ENCODE measurements at places on chromosomes 5 and 9.

GRCh38 chr5:157858527-157859226 lies at the start of gene CLINT1:
Gene CLINT1, minus strand, starts transcription at chr5:157859145. Its CDS starts 175 bp downstream, at chr5:157858970.
- peak; percentile 96 for DNase-seq

- DNase-seq: peak; percentile 15
Measured at GRCh38 chr5:66015196-66015960, 89.0 kb downstream of the ERBIN start.

DNA sequence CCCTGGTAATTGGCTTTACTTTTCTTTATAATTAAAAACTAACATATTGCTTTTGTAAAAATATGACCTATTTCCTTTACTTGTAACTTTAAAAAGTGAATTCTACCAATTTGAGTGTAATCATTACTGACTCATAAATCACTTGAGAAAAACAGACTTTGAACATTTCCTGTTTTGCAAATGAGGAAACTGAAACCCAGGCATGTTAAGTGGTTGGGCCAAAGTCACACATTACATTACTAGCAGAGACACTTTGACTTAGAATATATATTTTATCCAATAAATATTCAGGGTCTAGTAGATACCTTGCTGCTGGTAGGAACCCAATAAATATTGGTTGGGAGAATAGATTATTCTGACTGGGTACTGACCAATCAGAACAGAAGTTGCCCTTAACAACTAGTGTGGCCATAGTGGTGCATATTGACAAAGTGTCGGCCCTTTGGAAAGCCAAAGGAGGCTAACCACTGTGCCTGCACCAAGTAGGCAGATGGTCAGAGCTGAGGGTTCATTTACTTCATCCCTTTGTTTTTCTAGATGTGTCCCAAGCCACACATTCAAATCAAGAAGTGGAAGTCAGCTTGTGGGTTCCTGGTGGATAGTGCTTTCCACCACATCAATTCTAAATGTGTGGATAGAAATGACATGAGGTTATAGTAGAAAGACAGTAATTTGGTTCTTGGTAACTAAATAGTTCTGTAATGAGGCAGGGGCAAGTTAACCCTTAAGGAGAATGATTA lies 365.1 kb upstream of the RIOK2 start:
- peak; percentile 57 for DNase-seq

GRCh38 chr5:111119856-111120255 lies 27.7 kb downstream of the WDR36 start:
- DNase-seq: no peak

- peak; percentile 18 for DNase-seq
Measured at GRCh38 chr5:72408603-72409002, 88.4 kb downstream of the PTCD2 start.

GRCh38 chr5:59548807-59549357 lies 344.6 kb downstream of the PDE4D start:
- no peak for DNase-seq

- DNase-seq: no peak
Measured at GRCh38 chr9:16680975-16681651, 189.4 kb downstream of the BNC2 start.

- DNase-seq: no peak
Measured at GRCh38 chr9:82148901-82149461, 160.4 kb downstream of the SPATA31D1 start.

GRCh38 chr5:81188962-81189361 lies 44.2 kb upstream of the CKMT2 start:
- DNase-seq: no peak

GRCh38 chr5:10502578-10502977 lies 60.9 kb downstream of the ROPN1L start:
- DNase-seq: no peak

All from hematopoietic multipotent progenitor cell treated with erythropoietin and hydrocortisone succinate and interleukin-3 and kit ligand, for 4 days (in vitro differentiated cells).